ENCODE measurements at places on chromosomes 6 and 20. TPM values are rescaled to one million over a fixed set of nuclear protein-coding genes. Genes with fewer than 3 reads are reported as not detected.

GRCh38 chr20:50572938-50573777, 63.0 kb downstream of the PTPN1 start:
- DNase-seq = peak; percentile 94

DNA sequence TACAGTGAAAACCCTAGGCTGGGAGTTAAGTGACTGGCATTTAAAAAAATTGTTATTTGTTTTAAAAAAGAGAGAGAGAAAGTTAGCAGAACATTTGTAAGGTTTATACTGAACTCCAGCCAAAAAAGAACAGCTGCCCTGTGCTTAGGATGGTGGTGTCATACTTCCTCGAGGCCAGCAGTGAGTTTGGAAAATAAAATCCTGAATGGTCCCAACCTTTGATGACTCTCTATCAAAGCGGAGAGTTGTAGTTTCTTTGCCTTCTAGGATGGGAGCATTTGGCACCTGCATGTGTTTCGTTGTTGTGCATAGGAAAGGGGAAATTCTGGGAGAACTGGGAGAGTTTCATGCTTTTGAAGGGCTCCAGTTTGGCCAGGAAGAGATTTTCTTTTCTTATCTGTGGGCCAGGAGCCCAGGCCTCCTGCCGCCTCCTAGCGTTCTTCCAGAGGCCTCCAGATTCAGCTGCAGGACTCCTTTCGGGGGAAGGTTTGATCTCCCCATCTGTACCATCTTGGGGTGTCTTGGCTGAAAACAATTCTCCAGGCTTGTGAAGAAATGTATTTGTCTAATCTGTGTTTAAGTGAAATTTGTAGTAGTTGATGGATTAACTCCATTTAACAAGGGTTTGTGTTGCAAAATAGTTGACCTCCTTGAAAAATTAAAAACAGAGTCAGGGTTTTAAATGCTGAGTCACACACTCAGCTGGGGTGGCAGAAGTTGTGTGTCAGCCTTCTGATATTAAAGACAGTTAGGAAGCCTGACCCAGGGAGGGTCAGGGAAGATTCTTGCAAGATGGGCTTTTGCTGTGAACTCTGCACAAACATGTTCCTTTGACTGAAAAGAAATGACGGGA, 63.4 kb downstream of the TXNDC5 start:
- peak; percentile 79 for DNase-seq

DNA sequence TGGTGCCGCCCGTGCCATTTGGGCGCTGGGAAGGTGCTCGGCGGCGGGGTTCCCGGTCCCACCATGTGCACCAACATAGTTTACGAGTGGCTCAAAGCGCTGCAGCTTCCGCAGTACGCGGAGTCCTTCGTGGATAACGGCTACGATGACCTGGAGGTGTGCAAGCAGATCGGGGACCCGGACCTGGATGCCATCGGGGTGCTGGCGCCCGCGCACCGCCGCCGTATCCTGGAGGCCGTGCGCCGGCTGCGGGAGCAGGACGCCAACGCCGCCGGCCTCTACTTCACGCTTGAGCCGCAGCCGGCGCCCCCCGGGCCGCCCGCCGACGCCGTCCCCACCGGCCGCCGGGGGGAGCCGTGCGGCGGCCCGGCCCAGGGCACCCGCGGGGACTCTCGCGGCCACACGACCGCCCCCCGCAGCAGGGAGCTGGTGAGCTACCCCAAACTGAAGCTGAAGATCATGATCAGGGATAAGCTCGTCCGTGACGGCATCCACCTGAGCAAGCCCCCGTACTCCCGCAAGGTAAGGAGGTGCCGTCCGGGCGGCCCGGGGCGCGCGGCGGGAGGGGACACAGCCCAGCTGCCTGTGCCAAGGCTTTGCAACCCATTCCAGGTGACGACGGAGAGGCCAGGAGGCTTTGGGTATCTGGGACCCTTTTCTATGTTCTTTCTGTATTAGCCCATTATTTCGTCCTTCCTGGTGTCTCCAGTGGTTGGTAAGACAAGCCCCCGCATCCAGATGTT, 547 bp downstream of the SAMD5 start:
- no peak for DNase-seq

- peak; percentile 51 for DNase-seq
These were observed 92.7 kb upstream of the SIRPA start for GRCh38 chr20:1802385-1803060.

DNA sequence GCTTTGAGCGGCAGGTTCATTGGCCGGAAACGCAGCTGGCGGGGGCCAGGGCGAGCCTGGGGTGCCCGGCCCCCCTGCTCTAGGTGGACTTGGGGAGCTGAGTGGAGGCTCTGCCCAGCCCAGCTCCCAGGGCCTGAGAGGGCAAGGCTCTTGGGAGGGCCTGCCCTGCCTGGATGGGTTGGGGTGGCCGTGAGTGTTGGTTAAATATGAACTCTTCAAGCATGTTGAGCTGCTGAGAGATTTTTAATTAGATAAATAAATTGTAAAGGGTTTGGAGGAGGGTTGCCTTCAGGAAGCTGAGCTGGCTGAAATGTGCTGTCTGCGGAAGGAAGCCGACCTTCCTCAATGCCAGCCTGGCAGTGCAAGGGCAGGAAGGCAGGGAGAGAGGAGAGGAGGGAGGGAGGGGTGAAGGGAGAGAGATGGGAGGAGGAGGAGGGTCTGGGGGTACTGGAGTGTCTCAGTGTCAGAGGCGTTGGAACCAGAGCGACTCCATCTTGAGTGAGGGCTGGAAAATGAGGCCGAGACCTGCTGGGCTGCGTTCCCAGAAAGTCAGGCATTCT, 39.4 kb upstream of the PMEPA1 start:
- DNase-seq = no peak

DNA sequence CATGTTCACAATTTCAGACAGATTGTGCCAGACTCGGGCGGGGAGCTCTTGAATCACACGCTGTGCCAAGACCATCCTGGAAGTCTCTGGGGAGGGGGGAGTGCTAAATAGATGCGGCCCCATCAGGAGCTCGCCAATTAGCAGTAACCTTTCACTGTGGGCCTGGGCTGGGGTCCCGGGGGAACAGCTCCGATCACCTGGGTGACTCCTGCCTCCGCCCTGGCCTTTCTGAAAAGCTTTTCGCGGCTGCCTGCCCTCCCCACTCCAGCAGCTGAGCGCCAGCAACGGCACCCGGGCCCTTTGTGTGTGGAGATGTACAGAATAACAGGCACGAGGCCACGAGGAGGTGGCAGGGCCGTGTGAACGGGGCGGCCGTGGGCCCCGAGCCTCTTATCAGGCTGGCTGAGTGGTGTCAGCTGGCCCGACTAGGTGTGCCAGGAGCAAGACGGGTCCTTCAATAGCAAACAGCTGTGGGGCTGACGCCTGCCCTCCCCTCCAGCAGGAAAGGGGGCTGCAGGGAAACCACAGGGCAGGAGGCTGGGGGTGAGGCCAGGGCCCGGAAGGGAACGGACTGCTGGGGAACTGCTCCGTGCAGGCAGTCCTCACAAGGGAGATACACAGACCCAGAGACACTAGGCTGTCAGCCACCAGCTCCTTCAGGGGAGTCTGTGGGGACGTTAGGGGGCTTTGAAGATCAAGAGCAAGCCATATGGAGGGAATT, 56.8 kb downstream of the NOL4L start:
- no peak for DNase-seq

- DNase-seq = no peak
These were observed 233.7 kb upstream of the SPTLC3 start for GRCh38 chr20:12775041-12775440.

GRCh38 chr6:145178391-145178790, 556.9 kb downstream of the EPM2A start:
- no peak for DNase-seq

DNA sequence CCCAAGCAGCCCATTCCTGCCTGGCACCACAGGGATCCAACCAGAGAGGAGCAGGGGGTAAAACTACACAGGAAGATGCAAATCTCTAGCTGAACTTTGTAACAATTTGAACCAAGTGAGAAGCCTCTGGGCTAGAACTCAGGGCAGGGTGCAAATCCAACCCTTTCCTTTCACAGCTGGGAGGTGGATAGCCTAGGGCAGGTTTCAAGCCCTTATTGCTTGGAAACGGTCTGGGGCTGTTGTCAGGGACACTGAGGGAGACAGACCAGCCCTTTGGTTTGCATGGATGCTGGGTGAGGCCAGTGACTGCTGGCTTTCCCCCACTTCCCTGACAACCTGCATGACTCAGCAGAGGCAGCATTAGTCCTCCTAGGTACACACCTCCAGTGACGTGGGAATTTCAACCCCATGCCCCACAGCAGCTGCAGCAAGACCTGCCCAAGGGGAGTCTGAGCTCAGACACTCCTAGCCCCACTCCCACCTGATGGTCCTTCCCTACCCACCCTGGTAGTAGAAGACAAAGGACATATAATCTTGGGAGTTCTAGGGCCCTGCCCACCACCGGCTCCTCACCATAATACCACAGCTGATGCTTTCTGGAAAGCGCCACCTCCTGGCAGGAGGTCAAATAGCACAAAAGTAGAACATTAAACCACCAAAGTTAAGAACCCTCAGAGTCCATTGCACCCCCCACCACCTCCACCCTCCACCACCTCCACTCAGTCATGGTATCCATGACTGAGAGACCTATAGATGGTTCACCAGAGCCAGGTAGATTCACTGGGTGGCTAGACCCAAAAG, 797.7 kb upstream of the MAN1A1 start:
- no peak for DNase-seq

- DNase-seq = no peak
These were observed 1277.2 kb downstream of the GRIK2 start for GRCh38 chr6:102670735-102671134.

GRCh38 chr6:56521976-56522375, 120.7 kb downstream of the DST start:
- no peak for DNase-seq

DNA sequence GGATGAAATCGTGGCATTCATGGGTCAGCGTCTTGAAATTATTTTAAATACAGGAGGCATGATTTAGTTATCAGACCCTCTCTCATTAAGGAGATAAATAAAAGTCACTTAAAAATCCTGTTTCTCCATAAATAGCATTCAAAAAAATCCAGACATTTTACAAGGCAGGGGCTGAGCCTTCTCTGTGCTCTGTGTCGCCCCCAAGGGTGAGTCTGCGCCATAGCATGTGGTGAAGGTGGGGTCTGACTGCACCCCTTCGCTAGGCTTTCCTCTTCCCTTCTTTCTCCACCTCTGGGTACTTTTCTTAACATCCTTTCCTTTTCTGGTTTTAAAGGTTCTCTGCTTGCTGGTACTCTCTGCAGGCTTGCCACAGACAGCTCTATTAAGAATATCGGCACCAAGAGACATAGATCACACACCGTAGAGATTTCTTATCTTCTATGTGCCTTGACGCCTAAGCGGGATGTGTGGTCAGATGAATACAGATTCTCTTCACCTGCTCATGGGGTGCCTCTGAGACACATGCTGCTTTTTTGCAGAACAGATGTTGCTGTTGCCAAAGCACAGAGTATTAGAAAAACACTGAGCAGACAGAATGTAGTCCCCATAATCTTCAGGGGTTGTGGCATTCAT, 20.1 kb upstream of the FAM209A start:
- no peak for DNase-seq

GRCh38 chr6:134405386-134406087, 87.6 kb upstream of the SGK1 start:
- no peak for DNase-seq

DNA sequence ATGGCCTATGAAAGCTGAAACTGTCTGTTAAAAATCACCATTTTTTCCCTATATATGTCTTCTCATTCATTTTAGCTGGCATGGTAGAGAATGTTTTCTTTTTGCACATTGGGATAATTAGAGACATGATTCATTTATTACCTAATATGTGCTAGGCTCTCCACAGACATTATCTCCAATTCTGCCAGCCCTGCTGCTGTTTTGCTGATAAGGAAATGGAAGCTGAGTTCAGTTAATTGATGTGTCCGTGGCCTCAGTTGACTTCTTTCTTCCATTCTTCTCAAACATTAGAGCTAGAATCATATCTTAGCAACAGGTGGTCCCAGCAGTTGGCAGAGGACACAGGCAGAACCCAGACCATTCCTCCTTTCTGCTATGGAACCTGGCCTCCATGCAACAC, 644.1 kb upstream of the CITED2 start:
- no peak for DNase-seq

GRCh38 chr6:161107779-161108730, 116.5 kb downstream of the MAP3K4 start:
- DNase-seq = no peak

- no peak for DNase-seq
These were observed 135.0 kb upstream of the CCDC28A start for GRCh38 chr6:138638604-138639003.

DNA sequence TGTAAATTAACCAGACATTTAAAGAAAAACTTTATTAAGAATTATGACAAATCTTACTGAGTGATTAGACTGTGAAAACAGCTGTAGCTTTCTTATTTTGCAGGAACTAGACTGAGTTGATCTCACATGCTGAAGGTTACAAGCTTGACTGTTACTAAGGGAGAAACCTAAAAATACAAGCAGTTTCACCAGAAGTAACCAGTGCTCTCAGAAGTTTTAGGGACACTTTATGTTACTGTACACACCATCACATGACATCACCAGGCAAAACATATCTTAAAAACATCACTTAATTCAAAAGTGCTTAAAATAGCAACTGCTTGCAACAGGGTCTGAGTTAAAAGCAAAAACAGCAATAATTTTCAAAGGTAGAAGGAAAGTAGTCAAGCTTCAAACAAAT, 5.4 kb downstream of the FBXO30 start:
- peak; percentile 19 for DNase-seq

GRCh38 chr6:111750753-111751673, 122.2 kb downstream of the FYN start:
- peak; percentile 66 for DNase-seq

GRCh38 chr20:50598074-50598473, 87.9 kb downstream of the PTPN1 start:
- no peak for DNase-seq

- no peak for DNase-seq
These were observed 49.3 kb downstream of the PCSK2 start for GRCh38 chr20:17276101-17276500.

DNA sequence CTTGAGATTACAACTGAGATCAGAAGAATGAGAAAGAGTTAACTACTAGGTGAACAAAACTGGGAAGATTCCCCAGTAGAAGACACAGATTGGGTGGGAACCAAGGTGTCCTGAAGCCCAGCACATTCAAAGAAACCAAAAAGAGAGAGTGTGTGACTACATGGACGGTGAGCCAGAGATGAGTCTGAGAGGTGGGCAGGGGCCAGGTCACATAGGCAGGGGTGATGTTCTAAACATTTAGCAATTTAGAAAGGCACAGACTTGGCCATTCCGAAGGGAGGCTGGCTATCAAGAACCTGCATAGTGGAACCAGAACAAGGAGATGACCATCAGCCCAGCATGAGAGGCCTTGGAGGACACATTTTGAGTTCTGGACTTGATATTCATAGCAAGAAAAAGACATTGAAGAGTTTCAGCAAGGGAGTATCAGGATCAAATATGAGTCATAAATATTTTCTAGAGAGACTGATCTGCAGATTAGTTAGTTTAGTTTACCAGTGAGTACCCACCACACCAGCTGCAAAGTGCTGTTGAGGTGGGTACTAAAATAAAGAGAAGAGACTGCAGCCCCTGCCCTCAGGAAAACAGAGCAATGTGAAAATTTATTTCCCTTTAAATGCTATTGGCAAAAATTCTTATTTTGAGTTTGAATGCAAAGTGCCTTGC, 340.5 kb upstream of the PRDM1 start:
- DNase-seq = no peak

Gene RTEL1
- total RNA-seq = 31.2 TPM

Gene SLC32A1
- total RNA-seq = not detected

Gene NRN1
- total RNA-seq = 40.7 TPM

Gene RSPH4A
- total RNA-seq = 0.26 TPM

Gene MCHR2
- total RNA-seq = not detected

Gene GSS
- total RNA-seq = 112 TPM

Gene PNPLA1
- not detected for total RNA-seq

Gene KCNK17
- not detected for total RNA-seq

Gene TRIM10
- not detected for total RNA-seq

Gene AIF1
- total RNA-seq = not detected
